ENCODE measurements at places on chromosomes 2 and 18.

- DNase-seq, result no peak
These were observed 39.5 kb downstream of the VWC2L start for GRCh38 chr2:214450118-214450894.

- no peak for DNase-seq
These were observed 536 bp downstream of the VPS54 start for GRCh38 chr2:64018701-64019082.

DNA sequence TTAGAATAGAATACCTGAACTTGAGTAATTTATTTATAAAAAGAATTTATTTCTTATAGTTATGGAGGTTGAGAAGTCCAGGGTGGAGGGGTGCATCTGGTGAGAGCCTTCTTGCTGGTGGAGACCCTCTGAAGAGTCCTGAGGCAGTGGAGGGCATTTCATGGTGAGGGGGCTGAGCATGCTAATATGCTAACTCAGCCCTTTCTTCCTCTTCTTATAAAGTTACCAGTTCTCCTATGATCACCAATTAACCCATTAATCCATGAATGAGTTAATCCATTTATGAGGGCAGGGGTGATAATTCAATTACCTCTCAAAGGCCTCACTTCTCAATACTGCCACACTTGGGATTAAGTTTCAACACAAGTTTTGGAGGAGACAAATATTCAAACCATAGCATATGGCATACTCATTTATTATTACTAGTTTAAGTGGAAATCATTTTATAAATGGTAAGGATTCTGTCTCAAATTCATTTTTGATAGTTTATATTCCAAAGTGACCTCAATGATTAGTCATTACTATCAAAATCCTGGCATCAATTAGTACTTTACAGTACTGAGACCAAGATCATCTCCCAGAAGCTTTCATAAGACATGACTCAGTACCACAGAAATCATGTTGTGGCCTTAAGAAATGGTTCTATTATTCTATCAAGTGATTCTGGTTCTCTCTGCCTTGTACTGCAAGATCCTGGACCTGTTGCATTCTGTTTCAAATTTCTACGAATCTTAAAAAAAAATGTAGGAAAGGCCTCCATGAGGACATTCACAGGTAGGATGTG lies 5.5 kb downstream of the ZNF396 start:
- DNase-seq, result no peak

DNA sequence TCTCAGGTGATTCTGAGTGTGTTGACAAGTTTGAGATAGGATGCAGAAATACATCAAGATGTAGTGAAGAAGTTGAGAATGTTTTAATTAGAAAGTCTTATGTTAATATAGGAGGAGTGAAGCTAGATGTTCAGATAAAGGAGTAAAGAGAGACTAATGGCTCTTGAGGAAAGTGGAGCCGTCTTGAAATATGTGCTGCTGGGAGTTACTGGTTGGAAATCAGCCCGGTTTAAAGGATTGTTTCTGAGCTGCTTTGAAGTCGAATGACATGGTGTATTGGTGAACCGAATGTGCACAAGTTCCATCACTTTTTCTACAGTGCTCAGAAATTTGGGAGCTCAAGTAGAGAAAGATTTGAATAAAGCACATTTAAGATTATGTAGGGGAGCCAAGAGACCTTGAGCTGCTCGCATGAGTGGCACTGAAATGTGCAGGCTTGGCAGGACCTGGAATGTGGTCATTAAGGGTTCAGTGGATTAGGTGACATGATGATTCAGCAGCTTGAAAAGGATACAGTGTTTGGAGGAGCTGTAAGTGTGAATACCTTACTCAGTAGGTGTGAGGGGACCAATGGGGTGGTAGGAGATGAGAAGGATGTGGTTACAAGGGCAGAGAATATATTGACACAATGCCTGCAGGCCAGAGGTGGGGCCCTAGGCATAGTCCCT lies 68.6 kb downstream of the CAB39 start:
- DNase-seq, result no peak

DNA sequence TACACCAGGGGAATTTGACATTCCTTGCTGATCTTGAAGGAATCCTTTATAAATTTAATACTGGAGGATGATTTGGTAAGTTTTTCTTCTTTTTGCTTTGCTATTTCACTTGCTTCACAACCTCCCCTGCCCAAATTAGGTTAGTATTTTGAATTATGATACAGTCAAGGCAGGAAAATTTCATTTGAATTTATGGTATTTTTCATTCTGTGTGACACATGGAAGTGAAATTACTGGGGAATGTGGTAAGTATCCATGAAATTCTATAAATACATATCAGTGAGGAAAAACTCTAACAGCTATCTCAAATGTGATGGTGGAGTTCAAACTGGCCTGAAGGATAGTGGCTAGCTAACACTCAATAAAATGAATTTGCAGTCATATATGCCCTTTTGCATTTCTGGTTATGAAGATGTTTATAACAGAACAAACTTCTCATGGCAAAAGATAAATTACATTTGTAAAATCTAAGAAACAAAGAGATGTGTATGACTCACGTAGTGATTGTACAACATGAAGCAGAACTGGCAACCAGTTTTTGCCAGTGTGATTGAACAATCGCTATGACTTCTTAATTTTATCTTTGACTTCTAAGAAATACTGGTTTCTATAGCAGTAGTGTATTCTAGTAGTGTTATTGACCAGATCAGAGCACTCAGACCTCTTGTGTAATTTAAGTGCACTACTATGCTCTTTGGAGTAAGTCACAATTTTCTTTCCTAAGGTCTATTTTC lies 152.6 kb downstream of the IKZF2 start:
- no peak for DNase-seq

DNA sequence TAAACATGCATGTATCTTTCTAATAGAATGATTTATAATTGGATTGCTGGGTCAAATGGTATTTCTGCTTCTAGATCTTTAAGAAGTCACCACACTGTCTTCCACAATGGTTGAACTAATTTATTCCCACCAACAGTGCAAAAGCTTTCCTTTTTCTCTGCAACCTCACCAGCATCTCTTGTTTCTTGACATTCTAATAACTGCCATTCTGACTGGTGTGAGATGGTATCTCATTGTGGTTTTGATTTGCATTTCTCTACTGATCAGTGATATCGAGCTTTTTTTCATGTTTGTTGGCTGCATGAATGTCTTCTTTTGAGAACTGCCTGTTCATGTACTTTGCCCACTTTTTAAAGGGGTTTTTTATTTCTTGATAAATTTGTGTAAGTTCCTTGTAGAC lies 182.5 kb downstream of the ANKRD44 start:
- DNase-seq, result no peak

- no peak for DNase-seq
These were observed 312.1 kb downstream of the TMX3 start for GRCh38 chr18:68402784-68403183.

- no peak for DNase-seq
These were observed 230.7 kb downstream of the HAUS1 start for GRCh38 chr18:46334868-46335281.

- no peak for DNase-seq
These were observed 573.5 kb upstream of the CNTNAP5 start for GRCh38 chr2:123451542-123451941.

- no peak for DNase-seq
These were observed 1355.4 kb upstream of the ACVR2A start for GRCh38 chr2:146489386-146489785.

DNA sequence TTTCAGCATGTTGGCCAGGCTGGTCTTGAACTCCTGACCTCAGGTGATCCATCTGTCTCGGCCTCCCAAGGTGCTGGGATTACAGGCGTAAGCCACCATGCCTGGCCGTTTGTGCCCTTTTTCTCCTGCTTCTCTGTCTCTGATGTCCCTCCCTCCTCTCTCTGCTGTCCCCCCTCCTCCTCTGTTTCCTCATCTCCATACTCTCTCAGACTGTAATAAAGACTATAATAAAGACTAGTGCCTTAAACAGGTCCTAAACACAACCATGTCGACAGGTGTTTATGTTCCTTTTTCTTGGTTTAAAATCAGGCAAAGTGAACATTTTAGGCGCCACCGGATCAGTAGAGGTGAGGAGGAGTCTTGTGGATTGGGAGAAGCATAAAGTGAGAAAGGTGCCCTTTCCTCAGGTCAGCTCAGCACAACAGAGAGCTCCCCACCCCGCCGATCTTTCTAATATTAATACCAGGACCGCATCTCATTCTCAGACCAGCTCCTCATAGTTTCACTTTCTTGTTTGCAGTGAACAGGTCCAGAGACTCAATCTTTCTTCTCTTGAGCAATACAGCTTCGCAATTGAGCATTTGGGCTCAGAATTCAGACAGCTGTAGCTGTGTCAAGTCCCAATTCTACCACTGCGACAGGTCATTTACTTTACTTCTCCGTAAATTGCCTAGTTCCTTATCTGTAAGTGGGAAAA lies 23.7 kb downstream of the TIMM21 start:
- no peak for DNase-seq

- no peak for DNase-seq
These were observed 215.4 kb downstream of the NYAP2 start for GRCh38 chr2:225614915-225615314.

DNA sequence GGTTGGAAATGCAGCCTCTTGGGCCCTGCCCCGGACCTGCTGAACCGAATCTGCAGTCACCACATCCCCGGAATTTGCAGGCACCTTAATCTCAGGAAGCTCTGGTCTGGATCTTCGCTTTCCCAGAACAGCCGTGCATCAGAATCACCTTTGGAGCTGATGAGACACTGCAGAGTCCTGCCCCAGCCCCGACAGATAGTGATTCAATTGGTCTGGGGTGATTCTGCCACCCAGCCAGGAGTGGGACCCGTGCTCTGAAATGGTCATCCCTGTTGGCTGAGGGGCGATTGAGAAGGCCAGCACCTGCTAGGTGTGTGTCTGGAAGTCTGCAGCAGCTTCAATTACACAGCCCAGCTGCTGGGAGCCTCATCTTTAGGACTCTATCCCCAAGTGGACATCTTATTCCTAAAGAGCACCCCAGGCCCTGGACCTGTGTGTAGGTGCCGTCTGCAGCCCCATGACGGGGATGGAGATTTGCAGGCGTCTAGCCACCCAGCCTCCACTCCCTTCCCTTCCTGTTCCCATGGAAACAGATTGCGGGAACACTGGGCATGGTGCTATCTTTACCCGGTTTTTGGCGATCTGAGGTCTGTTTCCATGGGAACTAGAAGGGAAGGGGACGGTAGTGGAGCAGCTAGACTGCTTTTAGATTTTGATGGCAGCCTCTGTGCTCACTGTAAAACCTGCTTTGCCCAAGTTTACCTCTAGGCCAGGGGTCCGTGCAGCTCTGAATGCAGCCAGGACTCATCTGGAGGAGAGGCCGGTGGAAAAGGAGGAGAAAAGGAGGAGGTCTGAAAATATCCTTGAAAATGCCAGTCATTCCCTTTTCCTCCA lies 156.1 kb downstream of the LDLRAD4 start:
- no peak for DNase-seq

GRCh38 chr2:73089270-73090030 lies 17.9 kb upstream of the SFXN5 start:
- no peak for DNase-seq

DNA sequence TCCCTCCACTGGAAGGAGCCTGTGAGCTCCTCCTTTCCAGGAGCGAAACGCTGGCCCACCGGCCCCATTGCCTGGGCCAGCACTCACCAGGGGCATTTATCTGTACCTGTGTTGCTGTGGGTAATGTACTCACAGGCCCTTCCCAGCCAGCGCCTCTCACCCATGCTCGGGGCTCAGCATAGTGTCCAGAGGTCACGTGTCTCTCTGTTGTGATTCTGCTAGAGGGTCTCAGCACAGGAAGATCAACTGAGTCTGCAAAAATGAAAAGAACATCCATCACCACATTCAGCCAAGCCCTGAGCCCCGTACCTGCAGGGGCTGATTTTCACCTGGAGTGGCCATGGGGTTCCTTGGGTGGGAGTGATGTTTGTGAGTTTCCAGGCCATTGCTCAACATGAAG lies 103.1 kb upstream of the TPO start:
- no peak for DNase-seq

DNA sequence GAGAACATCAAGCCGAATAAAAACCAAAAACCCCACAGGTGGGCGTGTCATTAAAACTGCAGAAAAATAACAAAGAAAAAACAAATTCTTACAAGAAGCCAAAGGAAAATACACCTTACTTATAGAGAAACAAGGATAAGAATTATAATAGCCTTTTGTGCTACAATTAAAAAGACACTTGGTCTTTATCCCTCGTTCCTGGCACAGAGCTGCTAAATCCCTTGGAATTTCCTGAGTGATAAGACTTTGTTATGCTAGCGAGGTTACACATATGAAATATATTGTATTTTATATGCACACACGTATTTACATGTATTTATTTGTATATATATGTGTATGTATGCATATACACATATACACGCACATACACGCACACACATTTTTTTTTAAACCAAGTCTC lies 325.3 kb upstream of the TFPI start:
- DNase-seq, result no peak

DNA sequence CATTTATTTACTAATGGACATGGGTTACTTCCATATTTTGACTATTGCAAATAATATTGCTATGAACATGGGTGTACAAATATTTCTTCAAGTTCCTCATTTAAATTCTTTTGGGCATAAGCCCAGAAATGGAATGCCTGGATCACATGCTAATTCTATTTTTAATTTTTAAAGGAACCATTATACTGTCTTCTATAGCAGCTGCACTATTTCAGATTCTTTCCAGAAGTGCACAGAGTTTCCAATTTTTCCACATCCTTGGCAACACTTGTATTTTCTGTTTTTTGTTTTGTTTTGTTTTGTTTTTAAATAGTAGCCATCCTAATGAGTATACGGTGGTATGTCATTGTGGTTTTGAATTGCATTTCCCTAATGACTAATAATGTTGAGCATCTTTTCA lies 8.5 kb upstream of the RALBP1 start:
- DNase-seq, result no peak

GRCh38 chr2:189583227-189584198 lies 2.9 kb upstream of the SLC40A1 start:
- DNase-seq, result no peak

DNA sequence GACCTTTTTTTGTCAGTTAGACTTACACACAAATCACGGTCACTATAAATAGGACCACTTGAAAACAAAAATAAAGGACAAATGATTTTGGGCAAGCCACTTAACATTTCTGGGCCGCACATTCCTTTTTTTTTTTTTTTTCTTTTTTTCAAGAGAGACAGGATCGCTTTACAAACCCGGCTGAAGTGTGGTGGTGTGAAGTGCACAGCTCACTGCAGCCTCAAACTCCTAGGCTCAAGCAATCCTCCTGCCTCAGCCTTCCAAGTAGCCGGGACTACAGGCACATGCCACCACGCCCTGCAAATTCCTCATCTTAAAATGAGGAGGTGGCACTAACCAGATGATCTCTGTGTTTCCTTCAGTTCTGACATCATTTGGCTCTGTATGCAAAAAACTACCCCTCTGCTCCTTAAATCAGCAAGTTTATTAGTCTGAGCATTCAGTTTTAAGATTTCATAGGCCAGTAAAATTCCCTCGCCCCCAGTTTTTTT lies 28.3 kb upstream of the MRO start:
- DNase-seq, result no peak

- DNase-seq, result no peak
These were observed 25.2 kb upstream of the REL start for GRCh38 chr2:60855989-60856669.

DNA sequence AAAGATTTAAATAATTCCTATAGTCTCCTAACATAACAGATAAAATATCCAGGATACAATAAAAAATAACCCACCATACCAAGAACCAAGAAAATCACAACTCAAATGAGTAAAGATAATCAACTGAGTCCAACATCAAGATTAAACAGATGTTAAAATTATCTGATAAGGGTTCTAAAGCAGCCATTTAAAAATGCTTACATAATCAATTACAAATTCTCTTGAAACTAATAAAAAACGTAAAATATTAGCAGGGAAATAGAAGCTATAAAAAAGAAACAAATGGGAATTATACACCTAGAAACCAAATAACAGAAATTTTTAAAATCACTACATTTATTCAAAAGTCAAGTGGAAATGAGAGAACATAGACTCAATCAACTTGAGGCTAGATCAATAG lies 297.7 kb upstream of the RAB6C start:
- DNase-seq, result no peak
